Chondrocyte (in vitro differentiated cells): ENCODE measurements at places on chromosomes 16 and 17. TPM values are rescaled to one million over a fixed set of nuclear protein-coding genes. Genes with fewer than 3 reads are reported as not detected.

The AKTIP gene
- 33.2 to 42.1 TPM (median 36.1 TPM) in 3 replicates for total RNA-seq

DNA sequence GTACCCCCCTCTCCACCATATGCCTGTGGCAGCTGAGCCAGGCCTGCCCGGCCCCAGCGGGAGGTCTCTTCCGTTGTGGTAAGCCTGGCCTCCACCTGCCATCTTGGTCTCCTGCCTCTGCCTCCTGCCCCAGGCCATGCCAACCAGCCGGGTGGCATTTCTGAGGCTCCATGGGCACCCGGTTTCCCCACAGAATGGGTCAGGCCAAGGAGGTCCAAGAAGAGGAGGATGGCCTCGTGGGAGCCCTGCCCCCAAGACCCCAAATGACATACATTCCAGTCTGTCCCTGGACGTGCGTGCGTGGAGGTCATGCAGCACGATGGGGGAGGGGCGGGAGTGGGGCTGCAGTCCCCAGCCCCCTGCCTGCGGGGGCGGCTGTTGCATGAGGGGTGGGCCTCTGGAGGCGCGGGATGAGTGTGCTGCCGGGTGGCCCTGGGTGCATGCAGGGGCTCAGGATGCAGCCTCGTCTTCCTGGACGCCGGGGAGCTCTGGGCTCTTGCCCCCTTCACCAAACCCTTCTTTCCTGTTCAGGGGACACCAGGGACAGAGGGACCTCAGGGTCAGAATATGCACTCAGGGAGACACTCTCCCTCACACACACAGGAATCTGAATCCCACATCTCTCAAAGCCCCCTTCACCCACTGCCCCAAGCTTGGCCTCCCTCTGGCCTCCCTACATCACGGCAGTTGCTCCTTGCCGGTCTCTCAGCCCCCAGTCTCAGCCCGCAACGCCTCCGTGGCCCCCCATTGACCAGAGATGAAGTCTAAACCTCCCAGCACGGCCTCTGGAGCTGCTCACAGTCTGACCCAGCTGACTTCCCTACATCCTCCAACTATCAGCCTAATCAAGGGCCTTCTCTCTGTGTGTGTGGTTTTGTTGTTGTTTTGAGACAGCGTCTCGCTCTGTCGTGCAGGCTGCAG lies 16.0 kb upstream of the NCBP3 start:
- DNase-seq: no peak
- no peaks in the 10 kb centered on the region for H3K27me3 ChIP-seq
- peaks cover 14% of the 10 kb centered on the region for H3K4me1 ChIP-seq
- H3K27ac ChIP-seq: no peak overlapping the region

- H3K27me3 ChIP-seq: no peaks in the 10 kb centered on the region
- peak overlapping the region; percentile 90 for H3K27ac ChIP-seq
- no peak for DNase-seq
Observed at GRCh38 chr17:20156196-20157000, 147.2 kb downstream of the SPECC1 start.

DNA sequence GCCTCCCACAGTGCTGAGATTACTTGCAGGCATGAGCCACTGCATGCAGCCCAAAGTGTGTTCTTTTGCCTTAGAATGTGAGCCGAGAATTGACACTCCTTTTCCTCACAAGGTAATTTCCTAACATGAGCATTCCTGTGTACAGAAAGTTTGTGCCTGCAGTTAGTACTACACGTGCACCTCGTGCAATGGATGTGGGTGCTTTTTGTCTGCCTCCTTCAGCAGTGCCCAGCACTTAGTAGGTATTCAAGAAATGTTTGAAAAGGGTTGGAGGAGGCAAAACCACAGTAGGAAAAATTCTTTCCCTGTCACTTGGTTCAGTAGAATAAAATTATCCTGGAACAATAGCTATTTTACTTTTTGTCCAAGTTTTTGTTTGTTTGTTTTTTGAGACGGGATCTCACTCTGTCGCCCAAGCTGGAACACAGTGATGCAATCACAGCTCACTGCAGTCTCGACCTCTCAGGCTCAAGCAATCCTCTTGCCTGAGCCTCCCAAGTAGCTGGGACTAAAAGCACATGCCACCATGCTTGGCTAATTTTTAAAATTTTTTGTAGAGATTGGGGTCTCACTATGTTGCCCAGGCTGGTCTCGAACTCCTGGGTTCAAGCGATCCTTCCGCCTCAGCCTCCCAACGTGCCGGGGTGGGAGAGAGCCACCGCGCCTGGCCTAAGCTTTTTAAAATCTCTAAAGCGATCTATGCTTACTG lies 2.4 kb downstream of the NDE1 start:
- peaks cover 1% of the 10 kb centered on the region for H3K36me3 ChIP-seq
- no peak overlapping the region for H3K4me3 ChIP-seq
- no peak for DNase-seq
- no peaks in the 10 kb centered on the region for H3K27me3 ChIP-seq
- peaks cover 31% of the 10 kb centered on the region for H3K4me1 ChIP-seq

DNA sequence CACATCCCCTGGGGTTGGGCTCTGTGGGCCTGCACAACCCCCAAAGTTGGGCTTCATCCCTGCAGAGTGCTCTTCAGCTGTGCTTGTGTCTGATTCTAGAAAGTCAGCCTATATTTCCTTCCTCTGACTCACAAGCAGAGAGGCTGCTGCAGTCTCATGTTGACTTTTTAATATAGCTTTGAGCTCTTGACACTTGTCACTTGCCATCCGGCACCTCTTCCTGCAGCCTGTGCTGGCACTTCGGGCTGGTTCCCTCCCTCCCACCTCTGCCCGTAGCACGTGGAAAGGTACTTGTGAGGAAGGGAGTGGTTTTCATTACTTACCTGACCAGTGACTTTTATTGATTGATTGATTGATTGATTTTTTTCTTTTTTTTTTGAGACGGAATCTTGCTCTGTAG lies 19.0 kb upstream of the JPT2 start:
- no peaks in the 10 kb centered on the region for H3K4me1 ChIP-seq
- no peaks in the 10 kb centered on the region for H3K27me3 ChIP-seq
- no peak overlapping the region for H3K27ac ChIP-seq
- no peak overlapping the region for H3K4me3 ChIP-seq
- no peak for DNase-seq

GRCh38 chr17:78714534-78714933 lies 67.5 kb downstream of the CYTH1 start:
- H3K36me3 ChIP-seq: peaks cover under 1% of the 10 kb centered on the region
- H3K4me3 ChIP-seq: no peak overlapping the region
- peaks cover 77% of the 10 kb centered on the region for H3K4me1 ChIP-seq

GRCh38 chr17:1645207-1646171 lies at the start of gene SCARF1:
Gene SCARF1 (minus strand): TSS chr17:1645732. CDS start chr17:1645697, 35 bp downstream.
- no peak for DNase-seq
- no peaks in the 10 kb centered on the region for H3K36me3 ChIP-seq
- no peak within 1 kb of the TSS for H3K27ac ChIP-seq
- H3K27me3 ChIP-seq: peaks cover 2% of the 10 kb centered on the region
- H3K4me3 ChIP-seq: no peak within 1 kb of the TSS

GRCh38 chr16:89195521-89196171 lies 4.7 kb downstream of the SLC22A31 start:
- H3K4me3 ChIP-seq: no peak overlapping the region
- H3K4me1 ChIP-seq: peaks cover 2% of the 10 kb centered on the region
- no peak overlapping the region for H3K27ac ChIP-seq
- DNase-seq: peak; percentile 84
- H3K27me3 ChIP-seq: peaks cover 12% of the 10 kb centered on the region
- H3K36me3 ChIP-seq: no peaks in the 10 kb centered on the region

DNA sequence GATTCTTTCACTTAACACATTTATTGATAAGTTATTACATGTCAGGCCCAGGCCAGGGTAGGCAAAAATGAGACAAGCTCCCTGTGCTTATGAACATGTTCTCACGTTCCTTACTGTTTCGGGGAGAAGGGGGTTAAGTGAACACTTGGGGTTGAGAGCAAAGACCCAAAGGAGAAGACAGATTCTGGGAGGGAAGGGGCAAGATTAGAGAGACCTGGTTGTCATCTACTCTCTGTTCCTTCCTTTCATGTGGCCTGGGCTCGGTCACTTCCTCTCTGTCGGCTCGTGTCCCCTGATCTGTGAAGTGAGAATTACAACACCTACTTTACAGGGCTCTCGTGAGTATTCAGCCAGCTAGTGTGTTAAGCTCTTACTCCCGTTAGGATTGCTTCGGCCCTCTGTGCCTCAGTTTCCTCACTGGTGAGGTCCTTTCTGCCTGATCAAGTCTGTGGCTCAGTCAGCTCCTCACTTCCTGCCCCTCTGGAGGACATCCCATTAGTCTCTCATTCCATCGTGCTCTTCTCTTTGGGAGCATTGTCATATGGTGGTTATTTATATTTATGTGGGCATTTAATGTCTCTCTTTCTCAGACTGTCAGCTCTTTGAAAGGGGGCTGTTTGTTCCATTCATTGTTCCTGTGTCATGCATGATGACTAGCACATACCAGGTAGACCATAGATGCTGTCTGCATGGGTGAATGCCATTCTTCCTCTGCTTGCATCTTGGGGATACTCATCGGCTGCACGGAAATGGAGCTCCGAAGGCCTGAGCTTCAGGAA lies 38.9 kb downstream of the PLCG2 start:
- no peaks in the 10 kb centered on the region for H3K36me3 ChIP-seq
- H3K27me3 ChIP-seq: peaks cover 19% of the 10 kb centered on the region
- no peak overlapping the region for H3K27ac ChIP-seq
- no peak overlapping the region for H3K4me3 ChIP-seq
- DNase-seq: no peak
- H3K4me1 ChIP-seq: peaks cover 10% of the 10 kb centered on the region

DNA sequence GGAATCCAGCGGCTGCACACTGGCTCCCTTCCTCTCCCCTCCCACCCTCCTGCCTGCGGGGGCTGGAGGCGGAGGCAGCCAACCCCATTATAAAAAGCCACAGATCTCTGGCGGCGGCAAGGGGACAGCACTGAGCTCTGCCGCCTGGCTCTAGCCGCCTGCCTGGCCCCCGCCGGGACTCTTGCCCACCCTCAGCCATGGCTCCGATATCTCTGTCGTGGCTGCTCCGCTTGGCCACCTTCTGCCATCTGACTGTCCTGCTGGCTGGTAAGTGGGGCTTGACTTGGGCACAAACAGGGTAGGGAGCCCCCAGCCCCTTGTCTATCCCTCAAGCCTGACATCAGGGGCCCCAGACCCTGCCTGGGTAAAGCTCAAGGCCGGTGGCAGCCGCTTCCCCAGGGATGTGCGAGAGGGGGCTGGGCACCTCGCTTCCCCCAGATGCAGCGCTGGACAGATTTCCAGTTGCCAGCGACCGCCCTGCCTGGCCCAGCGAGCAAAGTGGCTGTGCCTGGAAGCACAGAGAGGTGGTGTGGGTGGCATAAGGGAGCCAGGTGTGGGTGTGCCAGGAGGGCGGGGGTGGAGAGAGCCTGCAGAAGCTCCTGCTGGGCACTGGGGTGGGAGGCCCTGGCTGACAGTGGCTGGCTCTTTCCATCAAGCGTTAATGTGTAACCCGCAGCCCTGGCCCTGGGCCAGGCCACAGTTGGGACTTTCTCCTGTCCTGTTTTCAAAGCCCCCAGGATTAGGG lies at the start of gene CX3CL1:
TSS of gene CX3CL1 (plus strand) at position 119 of the 745 bp plus-strand sequence. CDS start at position 198, 79 bp downstream.
- peaks cover 2% of the 10 kb centered on the region for H3K36me3 ChIP-seq
- H3K4me1 ChIP-seq: peaks cover 44% of the 10 kb centered on the region
- DNase-seq: peak; percentile 92
- H3K27ac ChIP-seq: peak within 1 kb of the TSS; percentile 70
- H3K4me3 ChIP-seq: peak within 1 kb of the TSS; percentile 80
